Stimulated activated CD4-positive, alpha-beta T cell treated with anti-CD3 and anti-CD28 coated beads, Interleukin-1b, Interleukin-23, amount 100 ng/mL, for 48 hours (primary cell): ENCODE measurements at places on chromosomes 5 and 9.

- no peak for DNase-seq
Observed at GRCh38 chr5:114252226-114252625, 109.6 kb upstream of the KCNN2 start.

- no peak for DNase-seq
Observed at GRCh38 chr5:151632524-151632923, 41.4 kb upstream of the FAT2 start.

DNA sequence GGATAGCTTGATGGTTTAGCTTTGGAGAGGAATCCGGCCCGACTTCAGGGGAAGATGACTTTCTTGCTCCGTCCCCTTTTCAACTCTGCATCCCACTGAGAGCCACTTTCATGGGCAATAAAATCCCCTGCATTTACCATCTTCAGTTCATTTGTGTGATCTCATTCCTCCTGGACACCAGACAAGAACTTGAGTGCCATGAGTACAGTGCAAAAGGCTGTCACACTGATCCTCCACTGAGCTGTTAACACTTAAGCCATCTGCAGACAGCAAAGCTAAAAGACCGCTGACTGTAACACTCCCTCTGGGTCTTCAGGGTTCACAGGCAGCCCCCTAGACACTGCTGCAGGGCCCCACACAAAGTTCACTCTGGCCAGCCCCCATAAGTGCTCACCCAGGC is 48.3 kb upstream of the TCERG1 start:
- DNase-seq = no peak

GRCh38 chr5:83946516-83946915 is 225.9 kb upstream of the HAPLN1 start:
- DNase-seq = no peak

DNA sequence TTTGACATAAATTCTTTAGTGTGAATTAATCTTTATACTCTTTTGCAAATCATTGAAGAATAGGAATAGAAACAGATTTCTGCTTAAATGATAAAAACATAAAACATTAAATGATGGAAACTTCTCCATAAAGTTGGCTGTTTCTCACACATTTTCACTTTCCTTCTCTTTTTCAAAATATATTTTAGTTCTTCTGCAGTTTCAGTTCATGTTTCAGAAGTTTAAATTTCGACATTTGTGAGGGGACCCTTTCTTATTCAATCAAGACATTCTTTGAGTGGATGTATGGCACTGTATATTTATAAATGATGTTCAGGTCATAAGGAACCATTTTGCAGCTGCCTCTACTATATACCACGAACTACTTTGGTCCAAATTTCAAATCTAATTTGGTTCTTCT is 34.6 kb downstream of the TNFAIP8 start:
- DNase-seq = no peak

- DNase-seq = no peak
Observed at GRCh38 chr9:112890106-112891081, at the start of gene SLC46A2. SLC46A2 (minus strand) TSS chr9:112890876; CDS start chr9:112890681, 195 bp downstream.

DNA sequence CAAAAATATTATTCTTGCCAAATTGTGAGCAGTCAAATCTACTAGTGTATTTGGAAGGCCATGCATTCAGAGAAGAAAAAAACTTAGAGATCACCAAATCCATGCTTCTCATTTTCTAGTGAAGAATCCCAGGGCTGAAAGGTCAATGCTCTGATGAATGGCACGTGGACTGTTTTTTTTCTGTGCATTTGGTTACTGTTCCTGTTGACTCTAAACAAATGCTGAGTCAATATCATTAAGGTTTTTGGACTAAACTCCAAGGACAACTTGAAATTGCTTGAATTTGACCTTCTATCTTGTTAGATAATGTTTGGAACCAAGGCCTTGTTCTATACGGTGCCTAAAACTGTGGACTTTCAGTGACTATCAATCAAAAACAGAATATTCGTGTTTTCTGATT is 142.2 kb downstream of the OSTF1 start:
- DNase-seq = no peak

DNA sequence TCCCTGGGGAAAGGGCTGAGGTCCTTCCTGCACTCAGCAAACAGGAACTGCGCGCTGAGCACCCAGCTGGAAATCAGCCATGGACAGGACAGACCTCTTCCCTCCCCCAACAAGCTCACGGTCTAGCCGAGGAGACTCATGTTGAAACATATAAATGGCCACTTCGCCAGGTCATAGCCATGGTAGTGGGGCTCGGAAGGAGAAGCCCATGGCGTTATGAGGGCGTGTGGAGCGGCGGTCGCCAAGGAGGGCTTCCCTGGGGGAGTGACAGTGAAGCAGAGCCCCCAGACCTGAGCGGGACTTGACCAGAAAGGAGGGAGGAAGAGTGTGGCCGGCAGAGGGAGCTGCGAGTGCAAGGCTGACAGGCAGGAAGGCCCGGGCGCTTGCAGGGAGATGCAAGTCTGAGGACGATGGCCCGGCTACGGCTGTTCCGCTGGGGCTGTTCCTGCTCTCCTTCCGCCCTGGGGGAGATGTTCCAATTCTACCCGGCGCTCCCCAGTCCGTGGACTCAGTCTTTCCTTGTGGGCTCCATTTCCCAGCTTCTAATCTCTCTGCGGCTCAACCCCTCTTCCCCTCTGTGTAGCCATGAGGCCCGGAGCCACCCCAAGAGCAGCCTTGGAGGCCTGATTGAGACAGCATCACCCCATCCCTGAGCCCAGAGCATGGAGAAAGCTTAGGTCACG is 43.9 kb upstream of the PRRC2B start:
- peak; percentile 86 for DNase-seq

DNA sequence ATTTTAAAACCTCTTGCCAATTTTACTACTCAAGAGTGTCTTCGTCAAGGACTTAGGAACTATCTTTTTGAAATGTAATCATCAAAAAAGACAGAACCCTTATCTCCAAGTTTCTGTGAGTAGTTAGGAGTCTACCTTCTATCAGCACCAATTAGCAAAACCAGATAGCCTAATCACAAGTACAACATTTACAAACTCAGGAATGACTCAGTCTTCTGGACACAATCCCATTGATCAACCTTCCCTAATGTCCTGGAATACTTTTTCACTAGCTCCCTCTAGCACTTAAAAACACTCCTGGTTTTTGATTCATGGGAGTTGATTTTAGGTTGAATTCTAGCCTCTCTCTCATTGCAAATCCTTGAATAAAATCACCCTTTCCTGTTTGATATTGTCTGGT is 680.7 kb downstream of the PRR16 start:
- DNase-seq = no peak

DNA sequence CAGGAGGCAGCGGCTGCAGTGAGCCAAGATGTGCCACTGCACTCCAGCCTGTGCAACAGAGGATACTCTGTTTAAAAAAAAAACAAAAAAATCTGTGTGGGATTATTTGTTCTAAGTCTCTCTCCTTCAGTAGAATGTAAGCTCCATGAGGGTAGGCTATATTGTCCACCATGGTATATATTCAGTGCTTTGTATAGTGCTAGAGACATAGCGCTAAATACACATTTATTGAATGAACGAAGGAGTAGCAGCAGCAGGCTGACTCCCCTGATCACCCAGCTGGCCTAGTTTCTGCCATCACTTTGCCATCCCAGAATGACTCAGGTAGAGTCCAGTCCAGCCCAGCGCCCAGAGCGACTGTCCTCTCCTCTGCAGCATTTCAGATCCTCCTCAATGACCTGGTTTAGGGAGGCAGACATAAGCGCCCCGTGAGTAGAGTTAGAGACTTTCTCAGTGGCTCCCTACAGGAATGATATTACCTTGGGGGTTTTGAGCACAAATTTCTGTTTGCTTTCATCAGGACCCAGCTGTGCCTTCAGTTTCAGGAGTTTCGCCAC is 716 bp downstream of the HARS1 start:
- no peak for DNase-seq

DNA sequence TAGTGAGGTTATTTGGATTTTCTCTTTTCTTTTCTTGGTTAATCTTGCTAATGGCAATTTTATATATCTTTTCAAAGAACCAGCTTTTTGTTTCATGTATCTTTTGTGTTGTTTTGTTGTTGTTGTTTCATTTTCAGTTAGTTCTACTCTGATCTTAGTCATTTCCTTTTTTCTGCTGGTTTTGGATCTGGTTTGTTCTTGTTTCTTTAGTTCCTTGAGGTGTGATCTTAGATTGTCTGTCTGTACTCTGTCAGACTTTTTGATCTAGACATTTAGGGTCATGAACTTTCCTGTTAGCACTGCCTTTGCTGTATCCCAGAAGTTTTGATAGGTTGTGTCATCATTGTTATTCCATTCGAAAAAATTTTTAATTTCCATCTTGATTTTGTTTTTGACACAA is 399.7 kb downstream of the TLE1 start:
- no peak for DNase-seq

DNA sequence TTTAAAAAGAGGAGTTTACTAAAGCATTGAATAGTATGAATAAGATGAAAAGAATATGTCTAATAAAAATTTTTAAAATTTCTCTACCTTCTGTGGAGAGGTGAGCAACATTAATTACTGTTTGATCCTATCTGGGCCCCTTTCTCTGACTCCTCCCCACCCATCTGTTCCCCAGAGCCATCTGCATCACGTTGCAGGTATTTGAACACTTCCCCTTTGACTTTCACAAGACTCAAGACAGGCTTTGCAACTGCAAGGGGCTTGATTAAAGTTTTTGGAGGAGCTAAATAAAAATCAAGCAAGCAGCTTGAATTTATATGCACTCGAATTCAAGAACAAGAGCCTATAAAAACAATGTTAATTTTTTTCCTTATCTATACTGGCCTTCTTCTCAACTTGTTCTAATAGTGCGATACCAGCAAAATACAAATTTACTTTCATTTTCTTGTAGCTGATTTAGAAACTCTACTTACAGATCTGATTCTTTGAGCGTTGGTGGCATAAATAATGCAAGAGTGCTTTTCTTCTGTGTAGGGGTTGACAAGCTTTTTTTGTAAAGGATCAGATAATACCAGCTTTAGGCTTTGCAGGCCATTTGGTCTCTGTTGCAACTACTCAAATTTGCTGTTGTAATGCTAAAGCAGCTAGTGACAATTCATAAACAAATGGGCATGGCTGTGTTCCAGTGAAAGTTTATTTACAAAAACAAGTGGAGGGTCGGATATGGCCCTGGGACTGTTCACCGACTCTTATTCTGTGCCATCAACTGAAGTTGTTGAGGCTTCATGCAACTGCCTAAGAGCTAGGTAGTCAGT is 21.2 kb downstream of the TXNDC8 start:
- DNase-seq = no peak

DNA sequence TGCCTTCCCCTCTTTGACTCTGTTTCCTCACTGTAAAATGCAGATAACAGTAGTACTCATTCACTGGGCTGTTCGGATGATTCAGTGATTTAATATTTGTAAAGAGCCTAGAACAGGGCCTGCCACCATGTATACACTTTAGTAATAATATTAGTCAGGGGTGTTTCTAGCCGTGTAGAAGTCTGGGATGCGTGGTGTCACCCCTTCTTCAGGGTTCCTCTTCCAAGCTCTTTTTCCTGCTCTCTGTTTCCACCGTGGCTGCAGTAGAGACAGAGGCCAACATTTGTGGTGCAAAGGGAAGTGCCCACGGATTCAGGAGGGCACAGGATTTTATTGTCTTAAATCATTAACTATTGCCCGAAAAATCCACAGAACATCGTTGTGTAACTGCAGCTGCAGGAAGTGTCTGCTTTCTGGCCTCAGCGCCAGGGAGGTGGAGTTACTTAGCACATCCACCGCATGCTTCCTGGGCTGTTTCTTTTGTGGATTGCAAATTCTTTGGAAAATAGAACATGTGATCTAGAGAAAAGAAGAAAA is 61.7 kb downstream of the TRIO start:
- DNase-seq = no peak

- DNase-seq = no peak
Observed at GRCh38 chr9:106350777-106351176, 512.2 kb upstream of the ZNF462 start.

DNA sequence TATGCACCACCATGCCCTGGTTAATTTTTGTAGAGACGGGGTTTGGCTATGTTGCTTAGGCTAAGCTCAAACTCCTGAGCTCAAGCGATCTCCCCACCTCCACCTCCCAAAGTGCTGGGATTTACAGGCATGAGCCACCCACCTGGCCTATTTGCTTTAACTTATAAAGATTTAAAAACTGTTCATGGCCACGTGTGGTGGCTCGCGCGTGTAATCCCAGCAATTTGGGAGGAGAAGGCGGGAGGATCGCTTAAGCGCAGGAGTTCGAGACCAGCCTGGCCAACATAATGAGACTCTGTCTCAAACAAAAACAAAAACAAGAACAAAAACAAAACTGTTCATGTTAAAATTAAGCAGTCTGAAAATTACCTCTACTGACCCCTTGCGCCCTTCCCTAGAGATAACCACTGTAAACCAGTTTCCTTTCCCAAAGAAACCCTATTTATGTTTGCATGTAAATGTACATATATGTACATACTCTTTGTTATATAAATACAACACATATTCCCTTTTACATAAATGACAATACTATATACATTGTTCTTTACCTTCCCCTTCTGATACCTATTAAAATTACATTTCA is 1.5 kb downstream of the AK6 start:
- no peak for DNase-seq

GRCh38 chr9:33277484-33277883 is 12.6 kb downstream of the CHMP5 start:
- no peak for DNase-seq

DNA sequence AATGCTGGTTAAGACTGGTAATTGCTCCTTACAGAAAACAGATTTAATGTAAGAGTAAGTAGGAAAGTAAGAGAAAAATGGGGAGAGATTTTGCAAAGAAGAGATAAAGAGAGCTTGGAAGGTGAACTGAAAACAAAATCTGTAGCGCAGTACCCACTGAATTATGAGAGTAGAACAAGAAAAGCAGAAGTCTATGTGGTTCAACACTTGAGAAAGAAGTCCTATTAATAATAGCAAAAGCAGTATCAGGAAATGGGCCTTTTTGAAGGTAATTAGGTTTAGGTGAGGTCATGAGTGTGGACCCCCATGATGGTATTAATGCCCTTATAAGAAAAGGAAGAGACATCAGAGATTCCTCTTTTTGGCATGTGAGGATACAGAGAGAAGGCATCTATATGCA is 460.6 kb downstream of the CETN3 start:
- DNase-seq = no peak

DNA sequence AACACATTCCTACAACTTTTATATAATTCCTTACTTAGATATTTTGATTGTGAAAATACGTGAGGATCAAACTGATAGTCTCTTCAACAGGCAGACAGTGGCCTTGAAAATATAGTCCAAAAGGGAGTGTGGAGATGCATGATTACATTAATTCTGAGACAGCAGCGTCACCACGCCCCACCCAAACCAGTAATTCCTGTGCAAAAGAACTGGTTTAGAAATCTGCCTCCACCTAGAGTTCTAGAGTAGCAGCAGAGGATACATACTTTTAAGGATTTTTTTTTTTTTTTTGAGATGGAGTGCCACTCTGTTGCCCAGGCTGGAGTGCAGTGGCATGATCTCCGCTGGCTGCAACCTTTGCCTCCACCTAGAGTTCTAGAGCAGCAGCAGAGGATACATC is 1.6 kb upstream of the TUT7 start:
- no peak for DNase-seq

GRCh38 chr9:36868586-36869282 is 165.3 kb downstream of the PAX5 start:
- no peak for DNase-seq
